Psoas muscle (tissue), 8 donors: ENCODE measurements at places on chromosomes 6 and 20. TPM values are rescaled to one million over a fixed set of nuclear protein-coding genes. Genes with fewer than 3 reads are reported as not detected.

GRCh38 chr6:5674141-5674540 lies 332.6 kb downstream of the NRN1 start:
- H3K36me3 ChIP-seq: no peaks in the 10 kb centered on the region

PRKN gene
- total RNA-seq: 17.5 TPM

GRCh38 chr6:13915561-13916229 lies 9.1 kb upstream of the RNF182 start:
- no peak overlapping the region for H3K27ac ChIP-seq
- no peak for DNase-seq
- H3K27me3 ChIP-seq: no peaks in the 10 kb centered on the region
- H3K4me1 ChIP-seq: peaks cover 7% of the 10 kb centered on the region
- no peaks in the 10 kb centered on the region for H3K36me3 ChIP-seq

- no peaks in the 10 kb centered on the region for H3K27me3 ChIP-seq
- no peaks in the 10 kb centered on the region for H3K36me3 ChIP-seq
- peaks cover 31% of the 10 kb centered on the region for H3K4me1 ChIP-seq
Measured at GRCh38 chr20:35636095-35636494, 20.5 kb downstream of the SPAG4 start.

SIM1 gene
- total RNA-seq: 9.6 TPM

DNA sequence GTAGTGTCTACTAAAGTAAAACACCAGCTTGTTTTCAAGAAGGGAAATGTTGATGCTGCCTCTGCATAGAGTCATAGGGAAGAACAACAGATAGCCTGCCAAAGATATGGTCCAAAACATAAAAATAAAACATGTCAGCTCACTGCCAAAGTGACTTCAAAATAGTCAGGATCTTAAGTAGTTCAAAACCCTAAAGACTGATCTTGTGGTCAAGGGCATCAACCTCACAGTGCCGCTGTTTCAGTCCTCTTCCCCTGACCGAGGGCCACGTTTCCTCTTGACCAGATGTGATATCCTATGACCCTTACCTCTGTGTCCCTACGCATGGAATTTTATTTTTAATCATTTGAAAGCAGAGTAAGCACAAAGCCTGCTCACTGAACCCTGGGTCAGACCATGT lies 104.2 kb upstream of the CNKSR3 start:
- H3K27ac ChIP-seq: no peak overlapping the region
- H3K27me3 ChIP-seq: no peaks in the 10 kb centered on the region
- no peaks in the 10 kb centered on the region for H3K4me1 ChIP-seq
- DNase-seq: no peak

GRCh38 chr20:58542411-58543095 lies 27.4 kb upstream of the APCDD1L start:
- no peak overlapping the region for H3K27ac ChIP-seq
- no peaks in the 10 kb centered on the region for H3K4me1 ChIP-seq
- no peak for DNase-seq
- no peaks in the 10 kb centered on the region for H3K36me3 ChIP-seq

GRCh38 chr6:137630666-137631065 lies 136.5 kb upstream of the OLIG3 start:
- H3K4me3 ChIP-seq: no peak overlapping the region
- no peaks in the 10 kb centered on the region for H3K27me3 ChIP-seq
- H3K4me1 ChIP-seq: no peaks in the 10 kb centered on the region
- DNase-seq: no peak
- no peak overlapping the region for H3K27ac ChIP-seq

DNA sequence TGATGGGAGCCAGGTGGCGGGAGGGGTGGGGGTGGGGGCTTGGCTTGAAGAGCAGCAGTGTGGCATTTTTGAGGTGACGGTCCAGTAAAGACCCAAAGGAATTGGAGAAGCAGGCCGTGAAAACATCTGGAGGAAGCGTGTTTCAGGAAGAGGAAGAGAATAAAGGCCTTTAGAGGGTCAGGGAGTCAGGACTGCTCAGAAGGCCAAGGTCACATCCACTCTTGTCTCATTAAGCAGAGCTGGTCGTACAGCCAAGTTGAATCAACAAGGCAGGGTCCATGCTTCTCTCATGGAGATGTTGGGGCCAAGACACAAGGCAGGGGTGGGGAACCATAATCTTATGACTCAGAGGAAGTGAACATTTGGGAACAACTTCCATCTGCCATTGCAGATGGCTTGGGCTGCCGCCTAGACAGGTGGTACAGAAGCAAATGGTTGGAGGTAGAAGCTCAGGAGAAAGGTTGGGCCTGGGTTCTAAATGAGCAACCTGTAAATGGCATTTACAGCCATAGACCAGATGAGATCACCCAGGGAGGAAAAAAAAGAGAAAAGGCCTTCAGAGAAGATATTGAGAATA lies 179.6 kb downstream of the TTLL2 start:
- no peaks in the 10 kb centered on the region for H3K4me1 ChIP-seq
- no peaks in the 10 kb centered on the region for H3K36me3 ChIP-seq
- DNase-seq: no peak
- no peak overlapping the region for H3K27ac ChIP-seq

GRCh38 chr6:128827675-128828464 lies 55.1 kb upstream of the LAMA2 start:
- DNase-seq: no peak
- H3K36me3 ChIP-seq: no peaks in the 10 kb centered on the region
- no peaks in the 10 kb centered on the region for H3K27me3 ChIP-seq
- H3K27ac ChIP-seq: no peak overlapping the region
- H3K4me3 ChIP-seq: no peak overlapping the region

LY6G6D gene
- not detected for total RNA-seq

TMC2 gene
- 0.12 TPM for total RNA-seq

SNAP91 gene
- not detected for total RNA-seq

BPIFB4 gene
- not detected for total RNA-seq

- H3K27ac ChIP-seq: no peak overlapping the region
- H3K4me1 ChIP-seq: no peaks in the 10 kb centered on the region
- H3K27me3 ChIP-seq: no peaks in the 10 kb centered on the region
- no peak overlapping the region for H3K4me3 ChIP-seq
- no peaks in the 10 kb centered on the region for H3K36me3 ChIP-seq
- no peak for DNase-seq
Measured at GRCh38 chr20:53208110-53208832, 236.1 kb downstream of the TSHZ2 start.

- peaks cover 6% of the 10 kb centered on the region for H3K4me1 ChIP-seq
- DNase-seq: no peak
- H3K36me3 ChIP-seq: no peaks in the 10 kb centered on the region
- H3K27ac ChIP-seq: no peak overlapping the region
Measured at GRCh38 chr6:156061465-156061864, 605.8 kb upstream of the NOX3 start.

DNA sequence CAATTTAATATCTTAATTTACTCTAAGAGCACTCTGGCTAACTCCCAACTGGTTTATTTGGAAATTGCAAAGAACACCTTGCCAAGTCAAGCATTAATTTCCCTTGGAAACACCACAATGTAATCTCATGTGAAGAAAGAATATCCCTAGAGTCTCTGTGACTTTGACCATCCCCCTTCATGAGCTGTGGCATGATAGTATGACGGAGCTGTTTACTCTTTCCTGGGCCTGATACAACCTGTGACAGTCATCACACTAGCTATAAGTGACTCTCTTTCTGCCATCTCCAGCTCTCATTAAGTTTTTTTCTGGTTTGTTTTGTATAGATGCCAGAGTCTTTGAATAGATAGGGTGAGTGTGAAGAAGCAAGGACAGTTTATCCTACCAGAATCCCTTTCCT lies 470.3 kb upstream of the JARID2 start:
- H3K4me3 ChIP-seq: no peak overlapping the region
- no peak for DNase-seq
- no peaks in the 10 kb centered on the region for H3K27me3 ChIP-seq
- no peak overlapping the region for H3K27ac ChIP-seq
- no peaks in the 10 kb centered on the region for H3K4me1 ChIP-seq

GRCh38 chr20:58982406-58983114 lies 1.5 kb downstream of the NELFCD start:
- H3K36me3 ChIP-seq: peaks cover 19% of the 10 kb centered on the region
- DNase-seq: no peak
- H3K4me1 ChIP-seq: peaks cover 35% of the 10 kb centered on the region

GRCh38 chr6:7468382-7469081 lies 72.9 kb upstream of the DSP start:
- no peak for DNase-seq
- peak overlapping the region; percentile 22 for H3K4me3 ChIP-seq
- no peaks in the 10 kb centered on the region for H3K36me3 ChIP-seq
- no peaks in the 10 kb centered on the region for H3K4me1 ChIP-seq
- no peaks in the 10 kb centered on the region for H3K27me3 ChIP-seq

FILIP1 gene
- 86.8 TPM for total RNA-seq

DNA sequence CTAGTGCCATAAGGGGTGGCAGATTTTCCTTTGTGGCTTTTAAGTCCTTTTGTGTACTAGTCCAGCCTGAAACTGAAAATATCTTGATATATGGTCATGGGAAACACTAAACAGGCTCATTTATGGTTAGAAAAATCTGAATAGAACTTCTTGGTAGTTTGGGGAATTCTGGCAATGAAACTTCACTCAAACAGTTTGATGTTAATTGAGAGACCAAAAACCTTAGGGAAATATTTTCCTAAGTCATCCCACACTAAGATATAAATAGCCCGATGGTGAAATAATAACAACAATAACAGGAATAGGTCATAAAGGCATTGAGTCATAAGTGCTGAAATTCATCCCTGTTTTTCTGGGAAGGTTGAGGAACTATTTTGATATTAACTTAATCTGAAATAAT lies 146.2 kb upstream of the SMLR1 start:
- H3K27me3 ChIP-seq: no peaks in the 10 kb centered on the region
- no peaks in the 10 kb centered on the region for H3K36me3 ChIP-seq
- H3K4me1 ChIP-seq: no peaks in the 10 kb centered on the region
- H3K4me3 ChIP-seq: no peak overlapping the region

- H3K4me1 ChIP-seq: no peaks in the 10 kb centered on the region
- no peak overlapping the region for H3K4me3 ChIP-seq
- H3K27ac ChIP-seq: no peak overlapping the region
Measured at GRCh38 chr6:33828452-33828763, 24.6 kb upstream of the MLN start.

DNA sequence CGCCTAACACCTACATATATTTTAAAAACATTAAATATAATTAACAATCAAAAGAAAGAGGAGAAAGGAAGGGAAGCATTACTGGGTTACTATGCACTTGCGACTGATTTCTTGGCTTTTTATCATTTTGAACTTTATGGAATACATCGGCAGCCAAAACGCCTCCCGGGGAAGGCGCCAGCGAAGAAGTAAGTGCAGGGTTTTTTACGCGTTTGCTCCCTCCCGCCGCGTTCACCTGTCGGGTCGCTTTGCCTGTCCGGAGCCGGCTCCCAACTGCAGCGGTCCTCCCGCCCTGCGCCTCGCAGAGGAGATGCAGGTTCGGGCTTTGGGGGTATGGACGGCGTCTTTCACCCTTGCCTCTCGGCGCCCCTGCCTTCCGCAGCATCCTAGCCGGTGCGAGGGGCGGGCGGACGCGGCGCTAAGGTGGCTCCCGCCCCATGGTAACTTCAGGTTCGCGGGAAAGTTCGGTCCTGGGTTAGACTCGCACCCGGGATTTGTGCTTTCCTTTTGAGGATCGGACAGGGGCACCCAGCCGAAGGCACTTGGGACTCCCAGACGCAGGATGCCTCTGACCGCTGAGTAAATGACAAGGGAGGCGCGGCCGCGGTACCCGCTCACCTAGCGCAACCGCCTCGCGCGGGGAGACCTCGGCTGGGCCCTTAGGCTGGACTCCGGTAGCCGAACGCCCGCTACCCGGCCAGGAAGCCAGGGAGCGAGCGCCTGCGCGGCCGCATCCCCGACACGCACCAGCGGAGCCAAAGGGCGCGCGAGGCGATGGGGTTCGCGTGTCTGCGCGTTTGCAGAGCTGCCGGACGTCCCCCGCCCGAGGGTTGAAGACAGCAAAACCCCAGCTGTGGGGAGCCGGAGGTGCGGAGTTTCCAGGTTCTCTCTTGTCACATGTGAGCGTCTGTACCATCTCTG lies 891 bp downstream of the RSPO3 start:
- peak overlapping the region; percentile 81 for H3K4me3 ChIP-seq
- peak overlapping the region; percentile 84 for H3K27ac ChIP-seq
- H3K27me3 ChIP-seq: no peaks in the 10 kb centered on the region
- no peaks in the 10 kb centered on the region for H3K36me3 ChIP-seq
- H3K4me1 ChIP-seq: peaks cover 40% of the 10 kb centered on the region

DNA sequence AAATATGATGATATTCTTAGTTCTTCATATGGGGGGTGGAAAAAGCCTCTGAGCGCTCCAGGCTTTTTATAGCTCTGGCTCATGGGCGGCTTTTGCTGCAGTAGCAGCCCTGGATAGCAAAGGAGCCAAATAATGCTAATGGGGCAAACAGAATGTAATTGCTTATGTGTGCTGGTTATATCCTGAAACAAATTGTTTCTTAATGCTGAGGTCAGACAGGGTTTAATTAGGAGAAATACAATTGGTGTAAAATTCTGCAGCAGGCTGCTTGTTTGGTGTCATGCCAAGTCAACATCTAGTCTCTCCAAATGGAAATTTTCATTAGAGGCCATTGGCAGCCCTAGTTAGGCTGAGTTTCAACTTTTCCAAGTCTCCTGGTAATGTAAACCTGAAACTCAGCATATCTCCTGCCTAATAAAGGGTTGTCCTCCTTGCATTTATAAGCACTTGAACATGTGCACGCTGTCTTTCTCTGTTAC lies 530.1 kb upstream of the NOX3 start:
- H3K4me1 ChIP-seq: peaks cover 16% of the 10 kb centered on the region
- H3K27me3 ChIP-seq: no peaks in the 10 kb centered on the region
- DNase-seq: no peak
- H3K27ac ChIP-seq: peak overlapping the region; percentile 30
- no peaks in the 10 kb centered on the region for H3K36me3 ChIP-seq

WFDC10B gene
- not detected for total RNA-seq

KHDC1L gene
- not detected for total RNA-seq

GRCh38 chr6:78523622-78524021 lies 343.7 kb upstream of the IRAK1BP1 start:
- no peaks in the 10 kb centered on the region for H3K36me3 ChIP-seq
- no peak overlapping the region for H3K27ac ChIP-seq
- no peaks in the 10 kb centered on the region for H3K4me1 ChIP-seq
- no peak for DNase-seq
- H3K27me3 ChIP-seq: no peaks in the 10 kb centered on the region

DNA sequence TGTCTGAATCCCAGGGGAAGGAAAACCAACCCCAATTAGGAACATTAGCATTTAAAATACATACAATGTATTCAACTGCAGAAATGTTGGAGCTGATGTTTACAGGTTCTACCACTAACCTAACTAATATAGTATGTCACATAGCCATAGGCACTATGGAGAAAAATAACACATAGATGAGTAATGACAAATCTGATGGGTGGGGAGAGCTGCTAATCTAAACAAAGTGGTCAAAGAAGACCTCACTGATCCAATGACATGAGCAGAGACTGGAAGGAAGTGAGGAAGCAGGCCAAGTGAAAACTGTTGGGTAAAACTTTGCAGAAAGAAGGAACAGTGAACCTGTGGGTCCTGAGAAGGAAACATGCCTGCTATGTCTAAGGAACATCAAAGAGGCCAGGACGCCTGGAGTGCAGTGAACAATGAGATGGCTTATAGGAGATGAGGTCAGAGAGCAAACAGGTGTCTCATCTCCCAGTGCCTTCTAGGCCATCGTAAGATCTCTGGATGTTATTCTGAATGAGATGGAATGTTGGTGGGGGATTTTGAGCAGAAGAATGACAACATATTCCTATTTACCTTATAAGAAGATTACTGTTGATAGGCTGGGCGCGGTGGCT lies 135.7 kb downstream of the ALDH8A1 start:
- H3K27ac ChIP-seq: no peak overlapping the region
- H3K27me3 ChIP-seq: no peaks in the 10 kb centered on the region
- H3K4me1 ChIP-seq: no peaks in the 10 kb centered on the region
- H3K4me3 ChIP-seq: no peak overlapping the region

CST4 gene
- not detected for total RNA-seq

GRCh38 chr20:51309128-51309527 lies 233.4 kb downstream of the NFATC2 start:
- no peak overlapping the region for H3K27ac ChIP-seq
- peaks cover 6% of the 10 kb centered on the region for H3K27me3 ChIP-seq
- no peak overlapping the region for H3K4me3 ChIP-seq
